Astrocyte (in vitro differentiated cells and primary cell): ENCODE measurements at places on chromosomes 3 and 15. TPM values are rescaled to one million over a fixed set of nuclear protein-coding genes. Genes with fewer than 3 reads are reported as not detected.

- H3K4me3 ChIP-seq: no peak overlapping the region
- peaks cover under 1% of the 10 kb centered on the region for H3K4me1 ChIP-seq
- no peak overlapping the region for H3K27ac ChIP-seq
- no peak for DNase-seq
Observed at GRCh38 chr3:133494469-133494868, 79.0 kb upstream of the CDV3 start.

- no peak overlapping the region for H3K27ac ChIP-seq
- H3K36me3 ChIP-seq: no peaks in the 10 kb centered on the region
- H3K4me1 ChIP-seq: peaks cover 3% of the 10 kb centered on the region
Observed at GRCh38 chr3:120130656-120131055, 36.4 kb upstream of the GSK3B start.

KCNMB2 gene
- not detected in 2 replicates for total RNA-seq

P2RY14 gene
- 0.11 TPM in 1 of 2 replicates, not detected in the other for total RNA-seq

SGO1 gene
- 1.9 and 3.0 TPM in 2 replicates for total RNA-seq

EIF2B5 gene
- total RNA-seq: 20.8 and 22.6 TPM in 2 replicates

A4GNT gene
- total RNA-seq: not detected in 2 replicates
